Right cardiac atrium (tissue), 5 donors: ENCODE measurements at places on chromosomes 16 and 17. TPM values are rescaled to one million over a fixed set of nuclear protein-coding genes. Genes with fewer than 3 reads are reported as not detected.

Gene AGRP
- total RNA-seq, result not detected

Gene MYH13
- total RNA-seq, result not detected

Gene ARHGDIA
- 113 TPM for total RNA-seq

Gene BICDL2
- not detected for total RNA-seq

Gene NAA38
- 94.4 TPM for total RNA-seq

Gene HOXB5
- 0.14 TPM for total RNA-seq

Gene BCL6B
- total RNA-seq, result 16.8 TPM

Gene CLCN7
- total RNA-seq, result 54.8 TPM

Gene MON1B
- 22.6 TPM for total RNA-seq

Gene IGFALS
- total RNA-seq, result not detected

Gene LRRC75A
- total RNA-seq, result 1.2 TPM

Gene RUSF1
- total RNA-seq, result 28.5 TPM

Gene CFAP97D1
- not detected for total RNA-seq

Gene HSF5
- total RNA-seq, result 0.23 TPM

Gene KRT40
- not detected for total RNA-seq

Gene TMEM95
- not detected for total RNA-seq

Gene NOG
- total RNA-seq, result 0.14 TPM

Gene IRX6
- not detected for total RNA-seq

Gene GINS2
- total RNA-seq, result 0.43 TPM

Gene BIRC5
- total RNA-seq, result 0.17 TPM

Gene HNF1B
- total RNA-seq, result not detected

Gene SLC13A2
- total RNA-seq, result not detected
